ENCODE measurements at places on chromosomes 1 and 21.
A peak's percentile ranks its signal among the peaks of the same experiment; 100 is the strongest.

GRCh38 chr21:41834252-41834925 is 44.8 kb downstream of the PRDM15 start:
- DNase-seq: no peak

GRCh38 chr1:153770797-153771196 is 4.4 kb upstream of the SLC27A3 start:
- no peak for DNase-seq

DNA sequence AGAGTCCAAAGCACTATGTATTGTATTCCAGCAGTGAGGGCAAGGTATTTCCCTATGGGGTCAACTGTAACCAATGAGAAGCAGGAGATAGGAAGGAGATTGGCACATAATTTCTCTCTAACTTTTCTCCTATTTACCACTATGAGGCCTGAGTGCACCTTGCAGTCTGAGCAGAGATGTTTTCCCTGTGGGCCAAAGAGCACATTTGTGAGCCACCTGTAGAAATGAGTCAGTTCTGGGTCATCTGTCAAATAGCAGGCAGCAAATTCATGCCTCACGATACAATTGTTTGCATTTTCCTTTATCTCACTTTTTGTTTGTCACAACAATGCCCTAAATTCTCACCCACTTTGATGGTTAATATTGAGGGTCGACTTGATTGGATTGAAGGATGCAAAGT is 547.2 kb upstream of the NCAM2 start:
- no peak for DNase-seq

DNA sequence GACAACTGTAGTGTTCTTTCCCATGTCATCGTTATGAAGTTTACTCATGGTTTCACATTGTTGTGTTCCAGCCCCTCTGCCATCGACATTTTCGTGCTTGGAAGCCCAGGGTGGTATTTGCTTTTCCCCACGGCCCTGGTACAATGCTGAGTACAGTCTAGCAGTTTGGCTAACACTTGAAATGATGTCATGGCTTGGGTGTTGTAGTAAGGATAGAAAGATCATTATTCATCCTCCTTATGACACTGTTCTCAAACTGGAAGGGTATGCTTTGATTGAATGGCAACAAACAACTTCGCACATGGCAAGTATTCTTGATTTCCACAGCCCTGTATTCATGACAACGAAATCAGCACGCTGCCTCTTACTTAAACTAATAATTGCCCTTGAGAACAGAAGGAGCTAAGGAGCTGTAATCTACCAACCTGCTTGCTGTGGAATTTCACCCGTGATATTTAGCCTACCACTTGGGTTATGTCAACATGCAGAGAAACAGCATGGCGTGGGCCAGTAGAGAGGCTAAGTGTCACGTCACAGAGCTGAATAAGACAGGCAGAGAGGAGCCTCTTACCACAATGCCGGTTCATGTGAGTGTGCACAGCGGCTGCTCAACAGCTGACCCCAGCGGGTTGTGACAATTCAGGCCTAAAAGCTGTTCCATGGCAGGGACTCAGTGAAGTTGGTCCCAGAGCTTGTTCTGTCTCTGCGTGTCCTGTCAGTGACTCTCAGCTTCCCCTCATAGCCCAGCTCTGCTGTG is 73.9 kb downstream of the KCNJ6 start:
- no peak for DNase-seq

- no peak for DNase-seq
Observed at GRCh38 chr21:39175154-39175553, 8.1 kb downstream of the PSMG1 start.

DNA sequence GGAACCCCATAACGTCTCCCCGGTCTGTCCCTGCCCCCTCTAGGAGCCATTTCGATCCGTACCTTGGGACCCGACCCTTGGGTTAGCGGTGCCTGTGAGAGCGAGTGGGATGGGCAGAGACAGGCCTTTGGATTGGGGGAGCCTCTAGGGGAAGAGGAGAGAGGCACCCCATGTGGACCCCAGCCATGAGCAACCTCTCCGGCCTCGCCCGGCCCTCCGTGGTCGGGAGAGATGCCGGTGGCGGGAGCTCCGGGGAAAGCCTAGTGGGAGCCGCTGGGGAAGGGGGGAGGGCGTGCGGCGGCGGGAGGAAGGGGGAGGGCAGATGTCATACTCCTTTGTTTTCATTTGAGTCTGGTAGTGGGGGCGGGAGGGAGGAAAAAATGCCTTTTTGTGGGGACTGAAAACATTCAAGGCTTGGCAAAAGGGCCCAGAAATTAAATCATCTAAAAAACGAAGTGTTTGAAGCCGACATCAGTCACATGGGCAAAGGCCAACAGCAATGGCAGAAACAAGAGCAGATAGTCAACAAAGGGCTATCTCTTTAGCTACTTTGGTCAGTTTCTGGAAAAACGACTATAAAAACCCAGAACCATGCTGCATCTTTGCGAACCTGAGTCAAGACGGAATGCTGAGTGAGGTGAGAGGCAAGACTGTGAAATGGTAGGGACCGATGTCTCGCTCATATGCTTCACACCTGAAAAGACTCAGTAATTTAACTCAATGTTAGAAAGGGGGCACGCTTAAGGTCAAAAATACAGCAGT is 758 bp downstream of the PTBP2 start:
- peak; percentile 4 for DNase-seq

GRCh38 chr1:160544647-160545046 is 21.6 kb upstream of the SLAMF6 start:
- no peak for DNase-seq

DNA sequence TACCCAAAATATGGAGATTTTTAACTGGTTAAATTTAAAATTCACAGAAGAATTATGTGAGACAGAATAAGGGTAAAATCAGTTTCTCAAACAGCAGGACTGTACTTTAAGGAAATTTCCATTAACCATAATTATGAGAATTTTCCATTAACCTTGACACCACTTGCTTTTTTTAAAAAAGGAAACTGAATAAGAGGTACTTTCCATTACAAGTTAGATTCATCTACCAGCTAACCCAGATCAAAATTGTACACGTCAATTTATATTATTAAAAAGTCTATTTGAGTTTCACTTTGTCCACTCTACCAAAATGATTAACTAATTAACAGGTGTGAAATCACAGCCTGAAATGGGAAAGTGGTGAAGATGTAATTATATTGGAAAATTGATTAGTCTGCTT is 414.5 kb downstream of the DPYD start:
- no peak for DNase-seq

DNA sequence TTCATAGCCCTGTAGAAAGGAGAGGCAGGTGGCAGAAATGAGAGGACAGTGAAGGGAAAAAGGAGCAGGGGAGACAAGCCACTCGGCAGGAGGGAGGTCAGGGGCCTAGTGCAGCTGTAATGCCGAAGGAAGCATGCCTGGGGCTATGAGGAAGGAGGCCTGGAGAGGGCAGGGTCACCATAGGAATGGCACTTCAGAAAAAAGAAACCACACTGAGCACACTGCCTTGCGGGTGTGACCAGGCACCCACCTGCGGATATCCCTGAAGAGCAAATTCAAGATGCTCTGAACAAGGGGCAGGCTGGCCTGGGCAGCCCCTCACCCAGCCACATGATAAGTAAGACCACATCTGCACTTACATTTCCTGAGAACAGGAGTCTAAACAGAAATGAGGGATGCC is 104.7 kb downstream of the JAK1 start:
- no peak for DNase-seq

- DNase-seq: no peak
Observed at GRCh38 chr1:197928849-197929336, 11.7 kb downstream of the LHX9 start.

DNA sequence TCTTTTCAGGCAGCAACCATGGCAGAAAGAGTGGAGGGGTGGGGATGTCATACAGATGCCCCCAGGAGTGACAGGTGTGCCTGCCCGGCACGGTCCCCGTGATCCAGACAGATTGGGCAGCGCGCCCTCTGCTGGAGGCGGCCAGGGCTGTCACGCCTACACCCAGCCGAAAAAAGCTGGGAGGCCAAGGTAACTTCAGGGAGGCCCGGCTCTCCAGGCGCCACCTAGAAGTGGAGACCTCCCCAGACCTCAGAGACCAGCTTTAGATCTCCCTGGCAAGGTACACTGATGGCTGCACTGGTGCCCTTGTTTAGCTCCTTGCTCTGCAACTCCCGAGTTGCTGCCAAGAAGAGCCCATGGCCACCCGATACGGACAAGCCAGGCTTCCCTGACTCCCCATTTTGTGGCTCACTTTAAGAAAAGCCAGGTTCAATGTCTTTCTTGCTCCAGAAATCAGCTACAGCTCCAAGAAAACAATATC is 6.6 kb downstream of the GOLT1A start:
- no peak for DNase-seq

GRCh38 chr1:221527302-221527701 is 214.6 kb downstream of the DUSP10 start:
- DNase-seq: no peak

DNA sequence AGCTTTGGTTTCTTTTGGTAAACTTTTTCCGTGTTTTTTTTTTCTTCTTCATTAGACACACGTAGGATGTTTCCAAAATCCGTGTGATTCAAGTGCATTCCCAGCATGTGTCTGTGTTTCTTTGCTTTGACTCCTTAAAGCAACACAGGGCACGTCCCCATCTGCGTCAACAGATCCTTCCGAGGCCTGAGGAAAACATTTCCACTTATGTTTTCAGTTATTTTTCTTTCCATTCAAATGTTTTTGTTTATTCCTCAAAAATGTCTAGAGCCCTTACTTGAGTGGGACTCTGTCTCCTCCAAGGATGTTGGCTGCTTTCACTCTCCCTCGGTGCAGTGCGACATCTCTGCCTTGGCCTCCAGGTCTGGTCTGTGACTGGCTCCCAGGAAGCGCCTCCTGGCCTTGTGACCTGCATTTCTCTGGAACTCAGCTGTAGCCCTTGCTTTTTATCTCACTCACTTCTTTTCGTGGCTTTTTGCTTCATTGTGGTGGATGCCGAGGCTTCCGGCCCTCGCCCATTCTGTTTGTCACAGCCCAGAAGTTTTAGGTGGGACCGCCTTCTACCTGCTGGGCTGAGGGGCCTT is 31.3 kb upstream of the SLC19A1 start:
- DNase-seq: no peak

DNA sequence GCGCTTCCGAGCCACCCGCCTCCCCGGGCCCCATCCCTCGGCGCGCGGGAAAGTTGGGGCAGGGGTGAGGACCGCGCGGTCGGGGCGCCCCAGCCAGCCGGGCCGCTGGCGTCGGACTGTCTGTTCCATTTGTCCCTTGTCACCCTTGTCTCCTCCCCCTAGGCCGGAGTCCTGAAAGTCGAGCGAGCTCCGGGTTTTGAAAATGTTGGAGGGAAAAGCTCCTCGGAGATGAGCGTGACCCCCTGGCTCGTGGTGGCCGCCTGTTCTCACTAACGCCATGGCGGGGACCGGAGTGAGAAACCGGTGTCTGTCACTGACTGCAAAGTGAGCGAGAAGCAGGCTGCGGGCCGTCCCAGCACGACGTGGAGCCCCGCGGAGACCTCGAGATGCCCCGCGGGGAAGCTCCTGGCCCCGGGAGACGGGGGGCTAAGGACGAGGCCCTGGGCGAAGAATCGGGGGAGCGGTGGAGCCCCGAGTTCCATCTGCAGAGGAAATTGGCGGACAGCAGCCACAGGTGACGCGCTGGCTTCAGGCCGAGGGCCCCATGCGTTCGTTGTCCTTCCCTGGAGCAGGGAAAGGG is 491 bp downstream of the PER3 start:
- DNase-seq: no peak

DNA sequence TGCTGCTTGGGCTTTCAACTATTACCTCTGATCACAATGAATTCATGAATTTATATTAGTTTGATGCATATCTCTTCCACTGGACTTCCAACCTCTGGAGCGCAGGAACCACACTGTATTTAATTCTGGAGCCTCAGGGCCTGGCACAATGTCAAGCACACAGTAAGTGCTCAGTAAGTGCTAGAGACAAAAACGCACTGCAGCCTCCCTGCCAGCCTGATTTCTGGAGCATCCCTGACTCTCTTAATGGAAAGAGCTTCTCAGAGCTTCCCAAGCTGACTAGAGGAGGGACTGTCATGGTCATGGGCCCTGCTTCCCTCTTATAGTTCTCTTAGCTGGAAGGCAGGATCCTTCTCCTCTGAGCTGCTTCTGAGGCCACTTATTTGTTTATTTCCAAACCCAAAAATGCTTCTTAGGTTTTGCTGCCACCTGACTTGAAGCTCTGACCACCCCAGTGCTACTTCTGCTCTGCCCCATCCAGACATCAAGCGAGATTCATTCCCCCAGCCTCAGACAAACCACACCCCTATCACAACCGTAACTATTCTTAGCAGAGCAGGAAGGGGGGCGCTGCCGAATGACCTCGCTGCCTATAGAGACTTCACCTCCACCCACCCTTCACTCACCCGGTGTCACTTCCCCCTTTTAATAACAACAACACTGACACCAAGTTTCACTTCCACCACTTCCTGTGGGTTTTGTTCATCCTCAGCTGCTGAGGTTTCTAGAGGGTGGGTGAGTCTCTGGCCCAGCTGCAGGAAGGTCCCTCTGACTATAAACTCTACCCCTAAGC is 33.6 kb downstream of the NUAK2 start:
- no peak for DNase-seq

DNA sequence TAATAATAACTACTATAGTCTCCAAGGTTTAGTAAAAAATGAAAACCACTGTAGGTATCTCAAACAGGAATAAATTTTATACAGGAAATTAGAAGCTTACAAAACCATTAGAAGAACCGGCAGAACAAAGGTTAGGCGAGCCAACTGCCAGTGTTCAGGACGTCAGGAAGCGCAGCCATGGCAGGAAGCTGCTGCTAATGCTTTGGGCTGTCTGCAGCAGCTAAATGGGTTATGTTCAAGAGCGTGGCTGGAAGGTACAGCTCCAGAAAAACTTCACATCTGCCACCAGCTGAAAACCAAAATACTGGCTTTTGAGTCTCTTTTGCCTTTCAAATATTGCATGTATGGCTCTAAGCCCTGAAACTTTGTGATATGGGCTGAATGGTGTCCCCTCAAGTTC is 35.7 kb upstream of the MYSM1 start:
- DNase-seq: no peak

DNA sequence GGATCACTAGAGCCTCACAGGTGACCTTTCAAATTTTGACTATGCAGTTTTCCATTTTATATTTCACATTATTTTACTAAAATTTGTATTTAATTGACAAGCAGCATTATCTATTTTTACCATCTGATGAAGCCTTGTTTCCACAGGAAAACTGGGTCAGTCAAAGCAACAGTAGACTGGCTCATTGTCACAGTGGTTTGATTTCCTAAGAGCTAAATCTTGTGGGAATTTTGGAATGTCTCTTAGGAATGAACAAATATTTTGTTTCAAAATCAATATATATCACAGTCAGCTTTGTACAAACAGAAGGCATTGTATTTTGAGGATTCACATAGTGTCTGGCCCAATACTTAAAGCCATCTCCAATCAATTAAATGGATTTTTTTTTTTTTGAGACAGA is 152.6 kb upstream of the RNPC3 start:
- no peak for DNase-seq

- no peak for DNase-seq
Observed at GRCh38 chr1:33088119-33088906, 7.4 kb downstream of the AZIN2 start.

DNA sequence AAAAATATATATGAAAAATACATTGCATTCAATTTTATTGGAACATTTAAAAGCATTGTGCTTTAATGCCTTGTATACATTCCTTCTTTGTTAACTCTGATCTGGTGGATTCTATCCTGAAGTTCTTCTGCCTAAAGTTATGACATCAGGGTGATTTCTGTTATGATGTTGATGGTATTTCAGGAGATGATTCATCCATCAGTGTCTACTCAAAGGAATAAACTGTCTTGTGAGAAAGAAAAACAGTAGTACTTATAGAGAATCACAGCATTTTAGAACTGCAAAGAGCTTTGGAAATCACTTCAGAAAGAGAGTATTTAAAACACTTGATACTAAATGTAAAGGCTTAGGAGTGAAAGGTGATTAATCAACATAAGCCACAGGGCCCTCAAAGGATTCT is 155.7 kb downstream of the PTPRC start:
- DNase-seq: no peak

- DNase-seq: no peak
Observed at GRCh38 chr21:45266518-45267389, 20.9 kb downstream of the POFUT2 start.

Data from NCI-H1417 treated with DMSO at 0.1 percent for 48 hours (cell line).